Osteoblast (primary cell): ENCODE measurements at places on chromosomes 12 and 14. TPM values are rescaled to one million over a fixed set of nuclear protein-coding genes. Genes with fewer than 3 reads are reported as not detected.

DNA sequence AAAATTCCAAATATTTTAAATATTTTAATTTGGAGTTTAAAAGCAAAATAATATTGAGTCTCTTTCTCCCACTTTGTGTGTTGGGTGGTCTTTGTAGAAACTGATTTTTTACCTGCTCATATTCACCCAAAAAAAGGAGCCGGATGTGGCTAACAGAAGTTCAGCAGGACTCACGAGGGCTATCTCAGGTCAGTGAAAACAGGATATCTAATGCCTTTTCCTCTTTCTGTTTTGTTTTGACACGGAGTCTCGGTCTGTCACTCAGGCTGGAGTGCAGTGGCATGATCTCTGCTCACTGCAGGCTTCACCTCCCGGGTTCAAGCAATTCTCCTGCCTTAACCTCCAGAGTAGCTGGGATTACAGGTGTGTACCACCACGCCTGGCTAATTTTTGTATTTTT, 30.8 kb downstream of the COA8 start:
- H3K4me1 ChIP-seq = peaks cover 12% of the 10 kb centered on the region
- H3K4me3 ChIP-seq = no peak overlapping the region
- peaks cover 12% of the 10 kb centered on the region for H3K36me3 ChIP-seq
- H3K27me3 ChIP-seq = no peaks in the 10 kb centered on the region

LRP1-AS gene
- not detected in 2 replicates for total RNA-seq

GRCh38 chr14:63504648-63505047, 38.5 kb downstream of the PPP2R5E start:
- no peak overlapping the region for H3K27ac ChIP-seq
- H3K4me3 ChIP-seq = no peak overlapping the region
- DNase-seq = no peak
- H3K4me1 ChIP-seq = peaks cover 2% of the 10 kb centered on the region
- no peaks in the 10 kb centered on the region for H3K27me3 ChIP-seq
- H3K36me3 ChIP-seq = no peaks in the 10 kb centered on the region

DNA sequence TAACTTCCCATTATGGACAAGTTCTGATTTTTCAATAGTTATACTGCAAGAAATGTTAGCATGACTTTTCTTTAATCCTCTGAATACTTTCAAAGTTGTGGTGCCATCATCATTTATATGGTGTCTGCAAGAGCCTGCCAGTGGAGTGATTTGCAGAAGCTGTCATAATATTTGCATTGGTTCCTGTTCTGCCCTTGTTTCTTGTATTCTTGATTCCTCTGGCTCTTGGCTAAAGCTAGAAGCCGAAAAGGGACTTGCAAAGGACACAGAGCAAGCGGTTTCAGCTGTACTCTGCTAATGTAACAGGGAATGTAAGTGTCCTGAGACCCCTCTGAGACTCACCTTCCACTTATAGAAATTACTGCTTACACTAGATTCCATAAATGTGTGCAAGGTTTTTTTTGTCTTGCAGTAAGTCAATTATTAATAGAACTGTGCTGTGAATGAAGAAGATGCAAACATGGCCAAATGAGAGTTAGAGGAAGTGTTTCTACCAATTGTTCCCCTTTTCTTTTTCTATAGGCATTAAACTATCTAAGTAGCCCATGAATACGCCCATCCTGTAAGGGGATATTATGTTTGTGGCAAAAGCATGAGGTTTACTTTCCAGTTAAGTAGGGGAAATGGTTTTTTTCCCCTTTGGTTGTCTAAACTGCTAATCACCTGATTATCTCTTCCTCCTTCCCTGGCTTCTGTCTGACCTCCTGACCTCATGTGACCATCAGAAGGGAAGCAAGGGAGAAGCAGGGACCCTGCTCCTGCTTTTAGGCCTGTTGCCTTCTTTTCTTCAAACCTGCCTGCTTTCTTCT, 5.3 kb downstream of the DYRK4 start:
- no peaks in the 10 kb centered on the region for H3K4me1 ChIP-seq
- H3K36me3 ChIP-seq = no peaks in the 10 kb centered on the region
- no peak overlapping the region for H3K27ac ChIP-seq

DNA sequence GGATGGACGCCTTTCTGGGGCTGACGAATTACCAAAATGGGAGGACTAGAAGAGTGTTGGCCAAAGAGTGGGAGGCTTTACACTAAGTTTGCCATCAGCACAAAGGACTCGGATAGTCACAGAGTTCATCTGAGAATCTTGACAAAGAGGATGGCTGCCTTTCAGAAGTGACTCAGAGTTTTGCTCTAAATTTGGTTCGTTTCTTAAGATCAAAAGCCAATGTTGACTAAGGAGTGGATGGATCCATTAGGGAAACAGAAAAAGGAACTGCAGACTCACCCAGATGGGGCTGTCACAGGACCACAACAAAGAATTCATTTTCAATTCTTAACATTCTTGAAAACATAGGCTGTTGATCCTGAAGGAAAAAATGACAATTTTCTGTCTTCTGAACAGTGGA, 81.3 kb upstream of the DUSP6 start:
- H3K4me3 ChIP-seq = no peak overlapping the region
- no peaks in the 10 kb centered on the region for H3K27me3 ChIP-seq
- H3K4me1 ChIP-seq = peaks cover 6% of the 10 kb centered on the region
- no peaks in the 10 kb centered on the region for H3K36me3 ChIP-seq
- peak overlapping the region; percentile 11 for H3K27ac ChIP-seq

AMHR2 gene
- total RNA-seq = not detected in 2 replicates

DNA sequence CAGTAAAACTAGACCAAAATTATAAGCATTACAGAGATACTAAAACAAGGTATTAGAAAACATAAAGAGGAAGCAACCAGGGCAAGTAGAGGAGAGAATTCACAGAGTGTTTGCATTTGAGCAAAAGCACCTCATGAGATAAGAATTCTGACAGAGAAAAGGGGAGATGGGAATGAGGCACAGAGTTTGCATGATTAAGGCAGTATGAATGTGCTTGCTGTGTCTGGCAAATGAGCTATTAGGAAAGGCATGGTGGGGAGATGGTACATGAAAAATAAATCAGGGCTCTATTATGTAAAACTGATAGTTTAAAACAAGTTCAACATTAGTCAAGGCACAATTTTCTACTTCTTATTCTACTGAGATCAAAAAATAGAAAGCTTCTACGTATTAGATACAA, 23.1 kb downstream of the GARIN6 start:
- no peak overlapping the region for H3K4me3 ChIP-seq
- no peaks in the 10 kb centered on the region for H3K4me1 ChIP-seq
- H3K27me3 ChIP-seq = no peaks in the 10 kb centered on the region
- no peak for DNase-seq

C12orf50 gene
- total RNA-seq = under 0.01 TPM in 1 of 2 replicates, not detected in the other

GRCh38 chr12:110885152-110885840, 35.1 kb downstream of the MYL2 start:
- no peaks in the 10 kb centered on the region for H3K36me3 ChIP-seq
- no peak overlapping the region for H3K4me3 ChIP-seq
- H3K27me3 ChIP-seq = peaks cover 4% of the 10 kb centered on the region
- no peak for DNase-seq
- no peak overlapping the region for H3K27ac ChIP-seq

- H3K4me1 ChIP-seq = peaks cover 11% of the 10 kb centered on the region
- H3K27me3 ChIP-seq = peaks cover 23% of the 10 kb centered on the region
- no peaks in the 10 kb centered on the region for H3K36me3 ChIP-seq
- peak; percentile 49 for DNase-seq
- H3K27ac ChIP-seq = no peak overlapping the region
Measured at GRCh38 chr12:27973487-27973890, 956 bp upstream of the PTHLH start.

- H3K4me3 ChIP-seq = no peak overlapping the region
- H3K27me3 ChIP-seq = peaks cover 3% of the 10 kb centered on the region
- H3K27ac ChIP-seq = no peak overlapping the region
- no peaks in the 10 kb centered on the region for H3K36me3 ChIP-seq
Measured at GRCh38 chr14:72532686-72533454, 361.0 kb downstream of the DPF3 start.

POTEG gene
- total RNA-seq = 0.29 and 0.36 TPM in 2 replicates

DNA sequence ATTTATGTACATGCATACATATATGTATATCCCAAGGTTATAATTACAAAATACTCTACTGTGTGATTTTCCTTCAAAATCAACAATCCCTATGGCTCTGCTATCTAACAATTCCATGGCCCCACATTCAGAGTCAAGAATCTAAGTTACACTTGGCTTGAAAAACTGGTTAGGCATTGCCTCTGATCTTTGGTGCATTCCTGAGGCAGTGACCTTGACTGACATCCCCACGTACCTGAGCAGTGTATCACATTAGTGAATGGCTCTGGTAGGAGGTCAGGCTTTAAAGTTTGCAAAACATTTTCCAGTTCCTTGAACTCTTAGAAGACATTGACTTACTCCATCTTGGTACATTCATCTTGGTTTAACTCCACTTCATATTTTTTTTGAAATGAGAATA, 8.5 kb upstream of the STON2 start:
- no peaks in the 10 kb centered on the region for H3K36me3 ChIP-seq
- no peaks in the 10 kb centered on the region for H3K4me1 ChIP-seq
- DNase-seq = no peak
- H3K27me3 ChIP-seq = peaks cover 18% of the 10 kb centered on the region

PPP1R1A gene
- 0.36 TPM in 1 of 2 replicates, not detected in the other for total RNA-seq

GRCh38 chr12:107567876-107568619, 117.6 kb upstream of the PWP1 start:
- DNase-seq = no peak
- no peaks in the 10 kb centered on the region for H3K27me3 ChIP-seq
- H3K4me3 ChIP-seq = no peak overlapping the region
- no peaks in the 10 kb centered on the region for H3K36me3 ChIP-seq

DNA sequence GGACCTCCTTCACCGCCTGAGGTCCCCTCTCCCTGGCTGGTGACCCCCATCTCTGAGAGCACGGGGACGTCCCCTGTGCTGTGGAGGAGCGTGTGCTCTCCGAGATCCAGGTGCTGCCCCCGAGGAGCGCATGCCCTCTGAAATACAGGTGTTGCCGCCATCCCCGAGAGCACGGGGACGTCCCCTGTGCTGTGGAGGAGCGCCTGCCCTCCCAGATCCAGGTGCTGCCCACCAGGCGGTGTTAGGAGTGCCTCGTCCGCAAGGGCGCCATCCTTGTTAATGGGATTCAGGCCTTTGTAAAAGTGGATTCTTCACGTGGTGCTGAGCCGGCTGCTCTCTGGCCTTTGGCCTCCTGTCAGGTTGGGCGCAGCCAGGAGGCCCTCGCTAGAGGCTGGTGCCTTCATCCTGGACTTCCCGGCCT, 10.1 kb downstream of the NOC4L start:
- no peak for DNase-seq
- H3K27ac ChIP-seq = no peak overlapping the region
- H3K4me1 ChIP-seq = no peaks in the 10 kb centered on the region
- peaks cover 15% of the 10 kb centered on the region for H3K36me3 ChIP-seq
- H3K4me3 ChIP-seq = peak overlapping the region; percentile 55
- no peaks in the 10 kb centered on the region for H3K27me3 ChIP-seq

GDF3 gene
- not detected in 2 replicates for total RNA-seq

DNA sequence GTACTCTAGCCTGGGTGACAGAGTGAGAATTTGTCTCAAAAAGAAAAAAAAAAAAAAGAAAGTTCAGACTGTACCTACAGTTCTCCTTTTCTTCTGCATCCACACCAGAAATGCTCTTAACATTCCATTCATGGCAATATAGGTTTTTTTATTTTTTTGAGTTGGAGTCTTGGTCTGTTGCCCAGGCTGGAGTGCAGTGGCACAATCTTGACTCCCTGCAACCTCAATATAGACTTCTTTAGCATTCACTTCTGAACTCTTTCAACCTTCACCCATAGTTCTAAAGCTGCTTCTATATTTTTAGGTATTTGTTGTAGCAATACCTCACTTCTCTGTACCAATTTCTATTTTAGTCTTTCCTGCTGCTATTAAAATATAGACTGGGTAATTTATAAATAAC, 1095.7 kb downstream of the FLRT2 start:
- DNase-seq = no peak
- no peaks in the 10 kb centered on the region for H3K27me3 ChIP-seq
- no peak overlapping the region for H3K27ac ChIP-seq
- H3K36me3 ChIP-seq = no peaks in the 10 kb centered on the region
- H3K4me1 ChIP-seq = no peaks in the 10 kb centered on the region
- H3K4me3 ChIP-seq = no peak overlapping the region

- H3K4me3 ChIP-seq = no peak overlapping the region
- DNase-seq = no peak
- no peaks in the 10 kb centered on the region for H3K36me3 ChIP-seq
- H3K27me3 ChIP-seq = no peaks in the 10 kb centered on the region
- H3K4me1 ChIP-seq = no peaks in the 10 kb centered on the region
- no peak overlapping the region for H3K27ac ChIP-seq
Measured at GRCh38 chr12:95429172-95429510, 44.8 kb upstream of the METAP2 start.

ERO1A gene
- total RNA-seq = 55.1 and 56.8 TPM in 2 replicates

TAS2R43 gene
- 5.0 TPM in 1 of 2 replicates, not detected in the other for total RNA-seq

- peaks cover 3% of the 10 kb centered on the region for H3K27me3 ChIP-seq
- H3K27ac ChIP-seq = no peak overlapping the region
- H3K36me3 ChIP-seq = no peaks in the 10 kb centered on the region
- H3K4me3 ChIP-seq = no peak overlapping the region
- no peaks in the 10 kb centered on the region for H3K4me1 ChIP-seq
Measured at GRCh38 chr12:127297327-127297726, 969.6 kb upstream of the TMEM132C start.

DNA sequence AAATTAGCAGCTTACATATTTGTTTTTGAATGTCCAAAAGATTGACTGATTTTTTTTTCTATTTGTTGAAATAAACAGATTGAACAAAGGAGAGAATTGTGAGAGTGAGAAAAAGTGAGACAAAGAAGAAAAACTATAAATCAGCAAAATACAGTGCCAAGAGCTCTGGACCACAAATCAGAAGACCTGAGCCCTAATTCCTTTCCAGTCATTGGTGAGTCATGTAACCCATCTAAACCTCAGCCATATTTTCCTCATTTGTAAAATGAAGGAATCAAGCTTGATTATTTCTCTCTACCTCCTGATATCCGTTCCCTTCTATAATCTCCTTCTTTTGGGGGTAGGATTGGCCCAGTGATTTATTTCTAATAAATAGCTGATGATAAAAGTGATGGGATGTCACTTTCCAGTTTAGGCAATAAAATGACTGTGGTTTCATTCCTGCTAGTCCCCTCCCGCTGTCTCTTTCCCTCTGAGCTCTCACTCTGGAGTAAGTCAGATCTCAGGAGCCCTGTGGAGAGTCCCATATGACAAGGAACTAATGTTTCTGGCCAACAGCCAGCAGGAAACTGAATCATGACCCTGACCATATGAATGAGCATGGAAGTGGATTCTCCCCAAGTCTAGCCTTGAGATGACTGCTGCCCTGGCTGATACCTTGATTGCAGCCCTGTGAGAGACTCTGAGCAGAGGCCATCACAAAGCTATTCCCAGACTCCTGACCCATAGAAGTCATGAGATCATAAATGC, 218.9 kb downstream of the ACSS3 start:
- H3K4me3 ChIP-seq = no peak overlapping the region
- DNase-seq = peak; percentile 2
- H3K36me3 ChIP-seq = no peaks in the 10 kb centered on the region
- no peak overlapping the region for H3K27ac ChIP-seq
- H3K27me3 ChIP-seq = no peaks in the 10 kb centered on the region

LHX5 gene
- total RNA-seq = not detected in 2 replicates

DNA sequence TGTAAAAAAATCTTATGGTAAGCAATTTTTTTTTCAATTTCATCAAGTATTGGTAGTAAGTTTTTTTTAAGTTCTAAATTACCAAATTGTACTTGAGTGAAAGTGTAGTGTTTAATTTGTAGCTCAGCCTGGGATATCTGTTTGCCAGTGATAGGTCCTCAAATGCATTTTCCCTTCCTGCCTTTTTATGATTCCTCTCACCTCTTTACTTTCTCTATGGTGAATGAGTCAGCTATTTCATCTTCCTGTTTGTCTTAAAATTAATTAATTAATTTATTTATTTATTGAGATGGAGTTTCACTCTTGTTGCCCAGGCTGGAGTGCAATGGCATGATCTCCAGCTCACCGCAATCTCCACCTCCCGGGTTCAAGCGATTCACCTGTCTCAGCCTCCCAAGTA, 10.6 kb downstream of the SRP54 start:
- H3K27me3 ChIP-seq = no peaks in the 10 kb centered on the region
- no peak overlapping the region for H3K27ac ChIP-seq
- no peak for DNase-seq
- H3K4me3 ChIP-seq = no peak overlapping the region
- H3K36me3 ChIP-seq = peaks cover 6% of the 10 kb centered on the region
